ENCODE measurements at places on chromosomes 1 and 21.

DNA sequence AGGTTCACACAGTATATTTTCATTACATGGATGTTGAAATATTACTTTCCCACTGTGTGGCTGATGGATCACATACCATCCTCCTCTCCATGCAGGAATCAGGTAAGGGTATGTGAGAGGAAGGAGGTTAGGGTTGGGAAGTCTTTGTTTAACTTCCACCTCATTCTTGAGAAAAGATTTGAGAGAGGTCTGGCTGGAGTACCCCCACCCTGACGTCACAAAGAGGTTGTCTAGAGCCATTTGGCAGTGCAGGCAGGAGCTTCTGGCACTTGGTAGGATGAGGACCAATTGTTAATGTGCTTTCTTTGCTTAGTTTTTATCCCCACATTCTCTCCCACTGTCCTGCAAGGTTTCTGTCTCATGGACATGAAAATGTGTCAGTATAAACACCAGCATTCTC, 356.6 kb downstream of the DSCAM start:
- DNase-seq: no peak

DNA sequence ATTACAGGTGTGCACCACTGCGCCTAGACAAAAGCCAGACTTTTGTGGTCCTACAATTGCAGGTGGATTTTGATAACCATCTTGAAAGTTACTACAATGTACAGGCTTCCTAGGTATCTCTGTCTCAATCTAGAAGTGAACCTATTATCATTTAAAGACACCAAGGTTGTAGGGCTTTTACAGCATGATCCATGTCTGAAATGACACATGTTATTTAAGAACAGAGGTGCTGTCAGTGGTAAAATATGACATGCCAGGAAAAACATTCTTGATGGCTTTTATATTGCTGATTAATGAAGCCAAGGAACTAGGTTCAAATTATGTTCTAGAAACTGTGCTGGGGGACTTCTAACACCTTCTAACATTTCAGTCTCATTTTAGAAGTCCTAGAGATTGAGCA, 253.1 kb downstream of the SDCCAG8 start:
- DNase-seq: no peak

- DNase-seq: no peak
Observed at GRCh38 chr21:31172328-31172727, 134.1 kb upstream of the KRTAP19-8 start.

- no peak for DNase-seq
Observed at GRCh38 chr1:230972855-230973271, 5.8 kb downstream of the TTC13 start.

DNA sequence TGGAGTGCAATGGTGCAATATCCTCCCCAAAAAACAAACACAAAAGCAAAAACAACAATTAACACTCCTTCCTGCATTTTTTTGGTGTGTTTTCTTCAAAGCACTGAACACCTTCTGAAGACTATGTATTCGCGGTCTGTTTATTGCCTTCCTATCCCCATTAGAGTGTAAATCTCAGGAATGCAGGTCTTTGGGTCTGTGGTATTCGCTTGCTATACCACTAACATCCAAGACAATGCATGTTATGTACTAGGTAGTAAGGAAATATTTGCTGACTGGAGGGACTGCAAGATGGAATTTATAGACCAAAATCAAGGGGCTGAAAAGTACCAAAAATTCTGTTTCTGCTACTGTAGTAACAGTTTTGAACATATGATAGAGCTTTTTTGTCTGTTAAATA, 299.4 kb downstream of the RYR2 start:
- DNase-seq: no peak

DNA sequence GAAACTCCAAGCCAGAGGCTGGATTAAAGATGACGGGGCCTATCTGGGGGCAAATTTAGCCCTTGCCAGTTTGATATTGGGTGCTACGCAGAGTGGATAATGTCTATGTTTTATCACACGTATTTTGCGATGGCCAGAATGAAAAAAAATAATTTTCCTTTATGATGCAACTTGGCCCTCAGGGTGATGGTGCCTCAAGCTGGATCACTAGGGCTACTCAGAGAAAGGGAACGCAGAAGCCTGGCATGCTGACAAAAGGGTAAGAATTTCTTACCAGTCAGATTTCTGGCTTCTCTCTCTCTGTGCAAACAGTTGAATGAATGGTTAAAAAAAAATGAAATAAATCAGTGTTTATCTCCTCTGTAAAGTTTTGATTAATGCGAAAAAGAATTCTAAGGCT, 32.6 kb upstream of the NEK2 start:
- no peak for DNase-seq

Data from hepatocyte (in vitro differentiated cells).